ENCODE measurements at places on chromosomes 16 and 17. TPM values are rescaled to one million over a fixed set of nuclear protein-coding genes. Genes with fewer than 3 reads are reported as not detected.

The MT1E gene
- total RNA-seq: 22.1 TPM

- H3K4me3 ChIP-seq: no peak overlapping the region
- no peak for DNase-seq
- H3K27me3 ChIP-seq: peaks cover 10% of the 10 kb centered on the region
These were observed 71.5 kb upstream of the N4BP1 start for GRCh38 chr16:48681520-48681919.

The RAB37 gene
- total RNA-seq: 6.7 TPM

The FBXO39 gene
- total RNA-seq: not detected

GRCh38 chr17:64358261-64358788, 32.3 kb downstream of the PECAM1 start:
- H3K4me3 ChIP-seq: no peak overlapping the region
- peaks cover 45% of the 10 kb centered on the region for H3K36me3 ChIP-seq
- no peak overlapping the region for H3K27ac ChIP-seq
- DNase-seq: no peak

GRCh38 chr17:37506678-37507077, 17.0 kb downstream of the DUSP14 start:
- peak; percentile 52 for DNase-seq
- no peaks in the 10 kb centered on the region for H3K27me3 ChIP-seq
- H3K4me1 ChIP-seq: peaks cover 15% of the 10 kb centered on the region
- H3K4me3 ChIP-seq: no peak overlapping the region

The KRTAP4-6 gene
- total RNA-seq: not detected

DNA sequence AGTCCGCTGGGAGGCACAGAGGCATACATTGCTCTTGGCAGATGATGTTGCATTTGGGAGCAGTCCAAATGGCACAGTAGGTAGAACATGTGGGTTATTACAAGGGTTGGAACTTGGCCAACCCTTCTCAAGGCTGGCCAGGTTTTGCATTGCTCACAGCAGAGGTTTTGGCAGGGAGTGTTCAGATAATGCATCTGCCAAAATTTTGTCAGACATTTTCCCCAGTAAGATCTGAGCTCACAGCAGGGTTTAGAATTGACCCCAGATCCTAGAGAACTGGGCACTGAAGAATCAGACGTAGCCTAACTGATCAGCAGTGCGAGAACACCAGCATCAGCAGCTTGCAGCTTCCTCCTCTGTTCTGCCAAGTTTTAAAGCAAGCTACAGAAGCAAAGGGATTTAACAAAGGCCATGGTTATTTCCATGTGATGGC, 468.8 kb upstream of the KIF2B start:
- no peaks in the 10 kb centered on the region for H3K4me1 ChIP-seq
- no peaks in the 10 kb centered on the region for H3K27me3 ChIP-seq
- no peak overlapping the region for H3K27ac ChIP-seq
- H3K36me3 ChIP-seq: no peaks in the 10 kb centered on the region
- H3K4me3 ChIP-seq: no peak overlapping the region

DNA sequence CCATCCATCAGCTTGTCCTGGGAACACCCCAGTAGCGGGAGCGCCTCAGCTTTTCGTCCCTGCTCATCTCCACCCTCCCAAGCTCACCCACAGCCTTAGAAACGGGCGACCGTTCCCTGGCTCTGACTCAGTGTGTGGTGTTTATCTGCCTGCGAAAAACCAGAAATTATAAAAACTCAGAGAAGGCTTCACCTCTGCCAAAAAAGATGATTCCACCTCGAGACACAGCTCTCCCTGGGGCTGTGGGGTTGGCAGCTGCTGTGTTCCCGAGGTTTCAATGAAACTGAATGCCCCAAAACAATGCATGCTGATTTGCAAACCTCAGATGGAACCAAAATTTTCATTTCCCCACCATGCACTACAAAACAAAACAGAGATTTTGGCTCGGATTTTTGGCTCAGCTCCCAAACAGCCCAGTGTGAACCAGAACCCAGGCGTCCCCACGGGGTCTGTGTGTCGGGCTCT, 62.4 kb upstream of the MED9 start:
- no peak overlapping the region for H3K4me3 ChIP-seq
- H3K36me3 ChIP-seq: no peaks in the 10 kb centered on the region
- no peak for DNase-seq
- peaks cover 1% of the 10 kb centered on the region for H3K27me3 ChIP-seq
- no peak overlapping the region for H3K27ac ChIP-seq

The ALOX15 gene
- not detected for total RNA-seq

GRCh38 chr17:81590121-81590520, 38.0 kb upstream of the FAAP100 start:
- H3K4me3 ChIP-seq: no peak overlapping the region
- peaks cover 45% of the 10 kb centered on the region for H3K36me3 ChIP-seq
- no peaks in the 10 kb centered on the region for H3K4me1 ChIP-seq
- H3K27me3 ChIP-seq: no peaks in the 10 kb centered on the region

GRCh38 chr16:31108794-31109558, 790 bp downstream of the BCKDK start:
- H3K4me1 ChIP-seq: peaks cover 38% of the 10 kb centered on the region
- peak overlapping the region; percentile 65 for H3K27ac ChIP-seq
- H3K36me3 ChIP-seq: peaks cover 18% of the 10 kb centered on the region
- DNase-seq: no peak

DNA sequence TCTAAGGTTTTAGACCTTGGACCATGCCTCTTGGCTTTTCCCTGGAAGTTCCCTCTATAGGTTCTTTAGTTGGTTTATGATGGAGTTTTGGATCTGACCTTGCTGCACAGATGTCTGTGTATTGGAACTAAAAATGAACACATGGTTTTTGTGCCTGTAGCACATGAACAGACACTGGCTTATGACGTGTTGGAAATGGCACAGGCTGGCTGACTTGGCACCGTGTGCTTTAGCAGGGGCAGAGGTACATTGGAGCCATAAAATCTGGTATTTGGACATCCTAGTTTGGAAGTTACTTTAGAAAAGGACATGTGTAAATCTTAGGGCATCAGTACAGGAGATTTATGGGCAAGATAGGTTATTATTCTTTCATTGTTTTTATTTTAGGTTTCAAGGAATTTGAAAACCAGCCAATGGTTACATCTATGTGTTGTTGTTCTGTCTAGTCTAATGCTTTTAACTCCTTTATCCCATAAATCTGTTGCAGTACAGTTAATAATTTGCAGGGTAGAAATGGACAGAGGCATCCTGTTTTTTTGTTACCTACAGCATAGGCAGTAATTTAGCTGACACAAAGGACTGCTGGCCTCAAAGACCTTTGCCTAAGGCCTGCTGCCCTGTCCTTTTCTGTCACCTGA, 6.0 kb downstream of the SOCS7 start:
- DNase-seq: no peak
- no peak overlapping the region for H3K4me3 ChIP-seq
- H3K36me3 ChIP-seq: no peaks in the 10 kb centered on the region

GRCh38 chr16:51157698-51158097, 6.6 kb upstream of the SALL1 start:
- H3K4me1 ChIP-seq: peaks cover 6% of the 10 kb centered on the region
- H3K4me3 ChIP-seq: no peak overlapping the region
- DNase-seq: no peak
- H3K36me3 ChIP-seq: peaks cover 2% of the 10 kb centered on the region
- H3K27ac ChIP-seq: no peak overlapping the region

Measured in activated CD8-positive, alpha-beta T cell treated with anti-CD3 and anti-CD28 coated beads for 36 hours (primary cell).